K562 (cell line): ENCODE measurements at places on chromosomes 1 and 21. TPM values are rescaled to one million over a fixed set of nuclear protein-coding genes. Genes with fewer than 3 reads are reported as not detected.

The TMEM61 gene
- not detected in 2 replicates for polyA plus RNA-seq

The VSIG8 gene
- polyA plus RNA-seq, result not detected in 2 replicates

The ITGB3BP gene
- 84.5 and 94.4 TPM in 2 replicates for polyA plus RNA-seq

The KCNK2 gene
- not detected in 2 replicates for polyA plus RNA-seq

The MNDA gene
- polyA plus RNA-seq, result not detected in 2 replicates

The KCNE1 gene
- polyA plus RNA-seq, result 0.05 TPM in 1 of 2 replicates, not detected in the other

DNA sequence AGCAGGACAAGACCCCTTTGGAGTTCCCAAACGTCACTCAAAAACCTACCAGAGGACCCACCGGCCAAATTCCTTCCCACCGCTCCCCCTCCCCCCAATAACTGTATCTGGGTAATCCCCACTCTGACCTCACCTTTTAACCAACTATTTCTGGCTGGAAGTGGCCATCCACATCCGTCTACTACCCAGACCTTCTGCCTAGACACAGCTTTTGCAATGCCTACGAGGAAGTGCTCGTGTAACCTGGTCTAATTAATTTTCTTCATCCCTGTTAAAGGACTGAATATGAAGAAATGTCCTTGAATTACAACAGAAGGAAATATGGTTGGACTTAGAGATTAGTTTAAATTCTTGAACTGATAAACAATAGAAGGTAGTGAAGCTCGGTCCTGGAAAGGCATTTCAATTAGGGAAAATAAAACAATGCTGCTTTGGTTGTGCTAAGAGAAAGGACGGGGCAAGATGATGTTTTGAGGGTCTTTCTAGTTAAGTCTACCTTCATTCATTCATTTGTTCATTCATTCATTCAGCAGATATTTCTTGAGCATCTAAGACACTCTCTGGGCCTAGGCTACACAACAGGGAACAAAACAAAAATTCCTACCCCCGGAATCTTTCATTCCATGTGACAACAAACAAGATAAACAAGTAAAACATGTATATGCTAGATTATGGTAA is 18.8 kb downstream of the AVPR1B start:
- DNase-seq, result no peak

DNA sequence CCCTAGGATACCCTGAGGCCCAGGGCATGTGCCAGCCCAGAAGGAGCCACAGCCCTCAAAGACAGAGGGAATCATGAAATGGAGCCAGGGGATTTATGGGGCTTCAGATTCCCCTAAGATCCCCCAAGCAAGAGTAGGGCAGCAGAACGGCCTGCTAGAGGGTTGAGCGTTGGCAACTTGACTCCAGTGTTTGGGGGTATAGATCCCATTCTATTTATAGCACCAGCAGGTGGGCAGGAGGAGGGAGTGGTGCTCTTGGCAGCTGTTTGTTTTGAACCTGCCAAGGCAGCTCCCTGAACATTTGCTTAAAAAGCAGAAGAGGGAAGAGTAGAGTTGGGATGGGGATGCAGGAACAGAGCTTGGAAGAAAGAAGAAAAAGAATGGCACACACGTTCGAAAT is 33.7 kb downstream of the GLUL start:
- no peak for DNase-seq

DNA sequence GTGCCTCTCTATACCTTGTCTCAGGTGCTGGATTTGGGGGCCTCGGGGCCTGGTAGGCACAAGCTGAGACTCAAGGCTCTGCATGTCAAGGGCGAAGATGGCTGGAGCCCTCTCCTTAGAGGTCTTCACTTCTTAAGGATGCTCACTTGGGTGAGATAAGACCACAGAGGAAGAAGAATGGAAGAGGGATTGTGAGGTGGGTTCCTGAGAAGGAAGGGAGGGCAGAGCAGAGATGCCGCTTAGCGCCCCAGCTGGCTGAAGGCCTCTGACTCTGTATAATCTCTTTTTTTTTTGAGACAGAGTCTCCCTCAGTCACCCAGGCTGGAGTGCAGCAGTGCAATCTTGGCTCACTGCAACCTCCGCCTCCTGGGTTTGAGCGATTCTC is 32.2 kb downstream of the SOX13 start:
- no peak for DNase-seq

GRCh38 chr1:207346513-207346912 is 25.0 kb downstream of the CD55 start:
- DNase-seq, result no peak

DNA sequence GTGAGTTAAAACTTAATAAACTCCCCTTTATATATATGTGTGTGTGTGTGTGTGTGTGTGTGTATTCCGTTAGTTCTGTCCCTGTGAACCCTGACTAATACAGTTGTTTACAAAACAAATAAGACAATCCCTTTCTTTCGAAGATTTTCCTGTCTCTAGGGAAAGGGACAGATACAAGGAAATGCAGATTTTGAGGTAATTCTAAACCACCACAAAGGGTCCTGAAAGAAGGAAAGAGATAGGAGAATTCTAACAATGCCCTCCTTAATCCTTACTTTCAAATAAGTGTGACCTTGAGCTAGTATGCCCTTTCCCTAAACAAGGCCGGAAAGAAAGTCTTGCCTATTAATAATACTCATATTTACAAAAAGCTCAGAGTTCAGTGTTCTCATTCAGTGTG is 164.8 kb upstream of the COL11A1 start:
- DNase-seq, result no peak

DNA sequence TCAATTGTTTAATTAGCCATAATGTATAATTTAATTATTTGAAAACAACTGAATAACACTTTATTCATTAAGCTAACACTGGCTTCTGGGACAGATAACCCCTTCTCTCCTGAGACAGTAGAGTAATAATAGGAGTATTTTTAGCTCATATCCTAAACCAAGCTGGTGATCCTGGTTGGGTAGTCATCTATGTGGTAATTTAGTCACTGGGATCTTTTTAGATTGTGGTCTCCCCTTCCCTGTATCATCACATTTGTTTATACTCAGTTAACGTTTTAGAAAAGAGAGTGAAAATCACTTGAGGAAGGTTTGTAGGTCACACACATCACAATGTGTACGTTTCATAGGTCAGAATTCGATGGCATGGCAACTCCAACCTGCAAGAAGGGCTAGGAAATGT is 1356.6 kb upstream of the ADGRL2 start:
- DNase-seq, result no peak

DNA sequence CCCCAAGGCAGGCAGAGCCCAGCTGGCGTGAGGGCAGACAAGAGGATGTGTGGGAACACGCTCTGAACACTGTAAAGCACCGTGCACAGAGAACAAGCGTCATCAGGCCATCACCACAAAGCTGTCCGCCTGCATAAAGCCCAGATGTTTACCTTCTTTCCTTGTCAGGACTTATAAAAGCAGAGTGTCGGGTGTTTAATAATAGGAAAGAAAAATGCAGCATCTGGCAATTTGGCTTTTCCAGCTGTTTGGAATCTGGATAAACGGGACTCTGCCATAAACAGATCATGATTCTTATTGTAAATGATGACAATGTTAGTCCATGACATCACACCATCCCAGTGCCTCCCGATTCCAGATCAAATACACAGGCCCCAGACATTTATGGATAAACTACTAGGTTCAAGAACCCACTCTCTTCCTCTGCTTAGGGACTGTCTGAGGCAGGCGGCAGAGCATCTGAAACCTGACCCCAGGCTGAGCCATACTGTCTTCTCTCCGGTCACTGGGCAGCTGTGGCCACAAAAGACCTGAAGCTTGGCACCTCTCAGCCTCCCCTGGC is 4.2 kb downstream of the GLIS1 start:
- no peak for DNase-seq

GRCh38 chr1:3073489-3074296 is 4.7 kb downstream of the PRDM16 start:
- DNase-seq, result no peak
